Erythroblast (primary cell): ENCODE measurements at places on chromosomes 4 and X.

GRCh38 chr4:87865288-87865687, 32.5 kb downstream of the MEPE start:
- DNase-seq: no peak

- DNase-seq: no peak
Measured at GRCh38 chr4:85760511-85760910, 285.6 kb downstream of the ARHGAP24 start.

DNA sequence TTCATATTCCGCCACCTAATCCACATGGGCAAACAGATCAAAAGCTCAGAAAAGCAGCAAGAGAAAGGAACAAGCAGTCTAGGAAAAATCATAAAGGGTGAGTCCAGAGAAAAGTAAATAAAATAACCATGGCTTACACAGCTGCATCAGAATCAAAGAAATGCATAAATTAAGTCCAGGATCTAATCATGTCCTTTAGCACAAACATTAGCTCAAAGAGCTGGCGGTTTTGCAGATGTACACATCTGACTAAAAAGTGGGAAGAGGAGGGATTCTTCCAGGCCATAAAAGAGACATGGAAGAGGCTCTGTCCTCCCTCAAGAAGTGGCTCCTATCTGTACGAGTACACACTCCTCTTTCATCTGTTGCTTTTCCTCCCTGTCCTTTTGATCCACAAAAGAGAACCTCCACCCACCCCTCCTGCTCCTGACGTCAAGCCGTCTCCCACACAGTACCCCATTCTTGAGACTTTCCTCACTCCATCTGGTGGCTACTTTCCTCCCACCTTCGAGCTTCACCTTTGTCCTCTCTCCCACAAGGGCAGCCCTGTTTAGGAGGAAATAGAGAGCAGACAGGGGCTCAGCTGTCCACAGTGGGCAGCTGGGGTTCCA, 92.5 kb downstream of the RASL11B start:
- DNase-seq: no peak

- DNase-seq: peak; percentile 2
Measured at GRCh38 chrX:107978707-107979307, 3.4 kb downstream of the TEX13B start.

DNA sequence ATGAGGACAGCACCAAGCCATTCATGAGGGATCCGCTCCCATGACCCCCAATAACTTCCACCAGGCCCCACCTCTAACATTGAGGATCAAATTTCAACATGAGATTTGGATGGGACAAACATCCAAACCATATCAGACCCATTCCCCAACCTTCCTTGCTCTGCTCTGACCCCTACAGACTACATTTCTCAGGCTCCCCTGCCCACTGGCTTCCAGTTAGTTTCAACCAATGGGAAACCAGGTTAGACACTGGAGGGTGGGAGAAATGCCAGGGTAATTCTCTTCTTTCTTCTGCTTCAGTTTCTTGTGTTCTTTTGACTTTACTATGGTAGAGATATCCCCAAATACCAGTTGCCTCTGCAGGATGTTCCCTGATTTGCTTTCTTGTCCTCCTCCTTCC, 125.7 kb downstream of the CLCN4 start:
- no peak for DNase-seq

GRCh38 chr4:139253713-139254112, 26.3 kb downstream of the MGARP start:
- no peak for DNase-seq

GRCh38 chr4:7874838-7875237, 64.8 kb downstream of the AFAP1 start:
- DNase-seq: no peak

GRCh38 chr4:20042769-20043168, 208.9 kb upstream of the SLIT2 start:
- no peak for DNase-seq

- no peak for DNase-seq
Measured at GRCh38 chrX:31497086-31497485, 425.2 kb upstream of the FTHL17 start.

- no peak for DNase-seq
Measured at GRCh38 chr4:172601195-172601594, 567.4 kb upstream of the GALNT7 start.

GRCh38 chr4:6541789-6542188, 33.2 kb upstream of the MAN2B2 start:
- DNase-seq: no peak

- no peak for DNase-seq
Measured at GRCh38 chrX:8851231-8851886, 50.2 kb upstream of the FAM9A start.

DNA sequence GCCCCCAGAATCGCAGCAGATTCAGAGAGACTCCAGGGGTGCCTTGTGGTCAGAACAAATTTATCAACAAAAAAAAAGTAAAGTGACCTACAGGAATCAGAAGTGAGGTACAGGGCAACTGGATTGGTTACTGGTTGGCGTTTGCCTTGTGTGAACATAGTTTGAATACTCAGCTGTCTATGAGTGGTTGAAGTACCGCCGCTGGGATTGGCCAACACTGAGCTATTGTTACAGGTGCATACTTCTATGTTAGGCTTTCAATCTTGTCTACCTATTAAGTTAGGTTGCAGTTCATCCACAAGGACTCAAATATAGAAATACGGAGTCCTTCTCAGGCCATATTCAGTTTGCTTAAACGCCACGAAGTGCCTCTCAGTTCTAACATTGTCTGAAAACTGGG, 993.5 kb upstream of the PRKX start:
- DNase-seq: no peak

DNA sequence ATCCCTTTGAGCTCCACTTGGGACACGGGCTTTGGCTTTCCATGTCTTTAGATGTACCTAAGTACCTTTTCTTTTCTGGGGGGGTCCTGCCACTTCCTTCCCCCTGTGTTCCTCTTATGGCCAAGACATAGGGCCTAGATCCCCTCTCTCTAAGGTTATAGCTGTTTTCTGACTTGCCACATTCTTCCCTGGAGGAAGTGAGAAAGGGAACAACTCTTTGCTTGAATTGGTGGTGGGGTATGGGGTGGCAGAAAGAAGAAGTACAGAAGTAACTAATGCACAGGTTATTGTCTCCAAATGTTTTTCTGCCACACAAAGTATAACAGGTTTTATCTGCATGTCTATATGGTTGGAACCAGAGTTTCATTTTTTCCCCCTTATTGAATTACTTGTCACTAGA, 29.7 kb upstream of the DIPK2B start:
- no peak for DNase-seq

GRCh38 chr4:93684571-93684970, 144.0 kb upstream of the ATOH1 start:
- no peak for DNase-seq

DNA sequence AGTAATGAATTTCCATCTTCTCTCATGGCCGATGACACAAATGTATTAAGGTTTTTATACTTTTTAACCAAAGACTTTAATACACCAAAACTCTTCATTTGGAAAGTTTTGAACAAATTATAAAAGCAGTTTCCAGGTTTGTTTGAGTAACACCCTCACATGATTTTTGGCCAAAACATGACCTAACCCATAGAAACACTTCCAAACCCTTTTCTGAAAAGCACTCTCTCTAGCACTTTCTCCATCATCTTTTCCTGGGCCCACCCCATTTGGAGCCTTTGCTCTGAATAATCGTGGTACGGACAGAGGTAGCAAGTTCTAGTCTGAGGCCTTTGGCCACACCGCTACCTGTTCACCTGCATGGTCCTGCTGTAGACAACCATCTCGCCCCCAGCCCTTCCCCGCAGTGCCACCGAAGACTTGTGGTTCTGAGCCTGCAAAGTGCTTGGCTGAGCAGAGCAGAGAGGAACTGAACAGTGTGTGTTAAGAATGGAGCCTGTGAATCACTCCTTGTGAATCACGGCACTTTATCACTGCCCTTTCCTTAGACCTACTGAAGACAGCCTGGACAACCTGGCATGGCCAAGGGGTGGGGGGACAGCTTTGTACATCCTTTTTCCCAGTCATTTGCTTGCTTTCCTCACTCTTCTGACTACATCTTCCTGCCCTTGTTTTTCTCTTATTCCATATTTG, 181.8 kb downstream of the PTTG2 start:
- DNase-seq: no peak

DNA sequence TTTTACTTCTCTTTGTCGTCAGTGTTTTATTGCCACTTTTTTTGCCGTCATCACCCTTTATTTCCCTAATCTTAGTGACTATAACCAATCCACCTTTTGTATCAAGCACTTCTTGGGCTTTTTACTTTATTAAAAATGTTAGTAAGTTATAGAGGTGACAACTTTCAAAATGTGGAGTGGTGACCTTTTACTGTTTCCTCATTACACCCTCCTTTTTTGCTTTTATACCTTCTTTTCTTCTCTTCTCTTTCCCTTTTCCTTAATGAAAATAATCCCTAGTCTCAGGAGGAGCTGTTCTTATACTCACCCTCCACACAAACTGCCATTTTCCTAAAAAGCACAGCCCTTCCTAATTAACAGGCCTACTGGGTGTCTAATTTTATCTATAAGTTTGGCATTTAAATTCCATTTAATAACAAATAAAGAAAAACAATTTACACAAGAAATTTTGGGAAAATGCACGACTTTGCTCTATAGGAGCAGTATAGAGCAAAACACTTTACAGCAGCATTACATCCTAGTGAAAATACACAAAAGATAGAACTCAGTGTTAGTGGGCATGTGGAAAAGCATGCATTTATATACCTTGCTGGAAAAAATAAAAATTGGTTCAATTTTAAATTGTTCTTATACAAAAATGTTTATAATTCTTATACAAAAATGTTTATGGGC, 27.3 kb downstream of the BBS12 start:
- DNase-seq: no peak

DNA sequence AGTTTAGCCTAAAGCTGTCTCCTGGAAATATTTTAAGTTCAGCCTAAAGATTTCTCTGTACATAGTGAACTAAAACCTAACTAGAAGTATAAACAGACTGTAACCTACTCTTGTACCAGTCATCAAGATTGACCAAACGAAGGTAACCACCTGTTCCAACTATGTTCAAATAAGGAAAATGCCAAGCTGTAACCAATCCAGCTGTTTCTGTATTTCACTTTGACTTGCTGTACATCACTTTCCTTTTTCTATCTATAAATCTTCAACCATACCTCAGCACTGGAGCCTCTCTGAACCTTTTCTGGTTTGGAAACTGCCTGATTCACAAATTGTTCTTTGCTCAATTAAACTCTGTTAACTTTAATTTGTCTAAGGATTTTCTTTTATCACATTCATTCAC, 3.1 kb upstream of the CYSLTR1 start:
- no peak for DNase-seq

- no peak for DNase-seq
Measured at GRCh38 chr4:37528166-37528885, 157.8 kb downstream of the RELL1 start.

DNA sequence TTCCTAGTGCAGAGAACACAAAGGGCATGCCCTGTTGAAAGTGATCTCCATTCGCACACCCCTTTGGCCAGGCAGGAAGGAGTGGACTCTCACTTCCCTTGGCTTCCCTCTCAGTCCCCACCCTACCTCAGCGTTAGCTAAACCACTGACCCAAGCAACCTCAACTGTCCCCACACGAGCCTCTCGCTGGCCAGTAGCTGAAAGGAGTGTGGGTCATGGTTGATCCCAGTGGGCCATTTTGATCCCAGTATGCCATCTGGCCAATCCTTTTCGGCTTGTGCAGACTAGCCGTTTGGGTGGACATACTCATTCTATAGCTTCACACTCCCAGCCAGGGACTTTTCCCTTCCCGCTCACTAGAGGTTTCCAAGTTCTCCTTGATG, 24.4 kb upstream of the BCORL1 start:
- DNase-seq: no peak

DNA sequence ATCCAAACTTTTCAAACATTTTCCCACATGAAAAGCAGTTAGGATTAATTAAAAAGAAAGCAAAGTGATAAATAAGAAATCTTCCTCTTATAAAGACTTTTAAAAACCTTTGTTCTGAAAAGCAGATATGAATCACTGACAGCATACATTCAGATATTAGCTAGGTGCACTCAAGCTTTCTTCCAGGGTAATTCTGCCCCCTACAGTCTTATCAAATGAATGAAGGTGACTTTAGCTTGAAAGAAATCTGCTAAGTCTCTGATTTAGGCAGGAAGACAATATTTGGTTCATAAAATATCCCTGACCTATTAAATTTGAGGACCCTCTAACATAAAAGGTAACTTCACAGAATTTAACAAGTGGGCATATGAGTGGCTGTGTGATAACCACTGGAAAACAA, 209.1 kb upstream of the FAM47A start:
- no peak for DNase-seq

DNA sequence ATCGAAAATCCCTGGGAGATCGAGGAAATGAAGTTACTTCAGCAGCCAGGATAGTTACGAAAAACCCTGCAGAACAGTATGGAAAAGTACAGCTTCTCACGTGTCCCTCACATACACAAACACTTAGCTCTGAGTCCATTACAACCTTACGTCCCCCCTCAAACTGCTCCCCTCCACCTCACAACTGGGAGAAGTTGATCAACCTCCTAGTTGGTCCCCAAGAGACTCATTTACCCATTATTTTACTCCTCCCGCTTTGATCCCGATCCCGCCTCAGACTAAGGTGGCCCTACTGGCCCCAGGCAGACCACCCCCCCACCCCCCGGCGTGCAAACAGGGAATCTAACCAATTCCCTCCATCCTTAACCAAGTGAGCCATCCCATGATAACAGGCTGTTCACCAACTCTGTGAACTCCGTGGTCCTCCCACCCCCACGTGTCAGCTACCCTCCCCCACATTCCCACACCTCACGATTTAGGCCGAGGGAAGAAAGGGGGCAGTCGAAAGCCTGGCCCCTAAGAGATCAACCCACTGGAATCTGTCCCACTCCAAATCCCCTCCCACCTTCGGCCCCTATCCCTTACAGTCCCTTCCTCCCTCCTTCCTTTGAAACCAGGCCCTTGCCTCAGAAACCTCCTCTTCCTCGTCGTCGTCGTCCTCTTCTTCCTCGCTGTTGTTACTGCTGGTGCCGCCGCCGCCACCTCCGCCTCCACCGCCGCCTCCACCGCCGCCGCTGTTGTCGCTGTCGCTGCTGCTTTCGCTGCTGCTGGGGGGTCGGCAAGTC, 755 bp downstream of the ANKRD17 start:
- DNase-seq: peak; percentile 71

- DNase-seq: peak; percentile 3
Measured at GRCh38 chrX:140040386-140040785, 75.1 kb upstream of the CXorf66 start.

GRCh38 chr4:71241501-71242288, 97.1 kb upstream of the SLC4A4 start:
- DNase-seq: no peak

GRCh38 chr4:122777846-122778673, 45.6 kb downstream of the BBS12 start:
- no peak for DNase-seq

- DNase-seq: no peak
Measured at GRCh38 chr4:125187226-125188176, 127.3 kb upstream of the FAT4 start.

GRCh38 chr4:120839974-120840751, 82.4 kb downstream of the PRDM5 start:
- DNase-seq: no peak

- DNase-seq: no peak
Measured at GRCh38 chr4:92382128-92382527, 78.4 kb downstream of the GRID2 start.
